ENCODE measurements at places on chromosomes 1 and 21. TPM values are rescaled to one million over a fixed set of nuclear protein-coding genes. Genes with fewer than 3 reads are reported as not detected.

- no peak for DNase-seq
Measured at GRCh38 chr1:167668108-167668507, 38.1 kb downstream of the RCSD1 start.

The KRTAP13-2 gene
- 10.0 TPM for total RNA-seq

- no peak for DNase-seq
Measured at GRCh38 chr21:14541841-14542490, 4.1 kb downstream of the SAMSN1 start.

DNA sequence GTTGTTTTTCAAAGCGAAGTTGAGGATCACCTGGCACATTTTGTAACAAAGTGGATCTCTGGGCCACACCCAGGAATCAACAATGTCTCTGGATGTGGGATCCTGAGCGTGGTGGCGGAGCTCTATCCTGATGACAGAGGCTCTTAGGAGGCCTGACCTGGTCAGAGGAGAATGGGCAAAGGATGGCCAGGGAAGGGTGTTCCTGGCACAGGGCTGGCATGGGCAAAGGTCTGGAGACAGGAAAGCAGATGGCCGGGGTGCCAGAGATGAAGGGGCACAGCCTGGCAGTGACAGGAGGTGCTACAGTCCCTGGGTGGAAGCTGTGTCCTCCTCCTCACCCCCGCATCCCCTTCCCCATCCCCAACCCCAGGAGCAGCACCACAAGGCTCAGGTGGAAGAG, 20.0 kb upstream of the MFN2 start:
- DNase-seq: no peak

GRCh38 chr21:16537501-16537900, 807.7 kb downstream of the USP25 start:
- DNase-seq: no peak

The CSRP1 gene
- total RNA-seq: 131 TPM

The DSCAM gene
- not detected for total RNA-seq

DNA sequence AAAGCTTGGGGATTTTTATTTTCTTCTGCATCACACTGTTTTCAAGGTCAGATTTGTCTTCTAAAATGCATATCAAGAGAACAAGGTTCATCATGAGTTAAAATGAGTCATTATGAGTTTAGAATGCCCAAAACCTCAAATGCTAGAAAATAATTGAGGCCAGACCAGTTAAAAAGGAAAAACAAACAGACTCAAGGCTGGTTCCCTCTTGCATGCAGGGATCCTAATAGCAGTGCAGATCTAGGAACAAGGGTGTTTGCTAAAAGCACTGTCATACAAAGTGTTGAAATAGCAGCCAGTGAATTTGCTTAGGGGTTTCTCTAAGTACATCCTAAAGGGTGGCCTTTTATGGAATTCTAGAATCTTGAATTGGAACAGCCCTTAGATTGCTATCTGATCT, 15.3 kb downstream of the BEND5 start:
- DNase-seq: no peak

The MYCL gene
- total RNA-seq: 13.7 TPM

- DNase-seq: no peak
Measured at GRCh38 chr1:43843684-43844083, 89.9 kb upstream of the ARTN start.

DNA sequence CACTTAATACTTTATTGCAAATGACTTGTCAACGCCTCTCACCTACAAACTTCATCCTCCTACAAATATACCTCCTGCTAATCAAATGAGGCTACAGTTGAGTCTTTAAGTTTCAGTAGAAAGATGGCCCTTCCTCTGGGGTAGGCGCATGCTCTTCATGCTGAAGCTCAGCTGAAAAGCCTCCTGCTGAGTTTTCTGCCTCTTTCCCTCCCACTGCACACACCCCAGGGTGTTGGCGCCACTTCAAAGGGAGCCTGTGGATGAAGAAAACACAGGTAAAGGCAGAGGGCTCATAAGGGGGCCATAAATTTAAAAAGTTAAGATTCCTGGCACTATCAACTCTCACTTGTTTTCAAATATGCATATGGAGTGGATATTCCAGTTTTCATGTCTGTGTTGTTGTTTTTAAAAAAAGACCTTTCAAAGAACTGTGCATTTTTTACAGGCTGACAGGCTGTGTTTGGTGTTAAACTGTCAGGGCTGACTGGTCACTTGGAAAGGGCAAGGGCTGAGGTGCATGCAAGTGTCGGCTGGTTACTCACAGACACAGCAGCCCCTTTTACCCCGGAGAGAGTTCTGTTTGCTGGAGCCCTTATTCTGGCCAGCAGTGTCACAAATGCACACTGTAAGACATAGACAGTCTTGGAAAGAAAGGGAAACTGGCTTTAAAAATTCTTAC, 42.9 kb upstream of the LGALS8 start:
- DNase-seq: peak; percentile 41

DNA sequence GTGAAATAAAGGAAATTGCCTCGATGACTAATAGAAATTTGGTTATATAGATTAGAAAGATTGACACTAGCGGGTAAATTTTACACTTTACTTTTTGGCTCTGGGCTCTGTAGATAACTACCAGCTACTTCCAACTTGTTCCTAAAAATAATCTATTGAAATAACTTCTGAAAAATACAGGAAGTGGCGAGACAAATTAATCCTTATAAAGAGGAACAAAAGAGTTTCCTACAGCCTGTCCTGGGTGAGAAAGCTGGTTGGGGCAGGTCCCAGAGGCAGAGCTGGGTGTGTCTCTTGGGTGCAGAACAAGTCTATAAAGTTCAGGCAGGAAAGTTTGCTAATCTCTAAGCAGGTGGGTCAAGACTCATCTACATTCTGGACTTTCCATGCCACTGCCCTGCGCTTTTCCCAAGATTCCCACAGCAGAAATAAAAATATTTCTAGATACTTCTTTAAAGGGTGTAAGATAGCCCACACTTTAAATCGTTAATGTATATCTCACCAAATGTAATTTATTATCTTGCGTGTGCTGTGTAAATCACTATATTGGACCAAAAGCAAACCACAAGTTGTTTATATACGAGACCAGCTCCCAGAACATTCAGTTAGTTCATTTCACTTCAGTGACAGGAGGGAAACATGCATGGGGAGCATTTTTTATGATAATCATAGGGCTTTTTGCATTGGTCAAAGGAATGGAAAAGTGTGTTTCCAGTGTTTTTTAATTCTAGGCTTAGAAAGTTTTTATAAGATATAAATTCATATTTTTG, 70.1 kb upstream of the NRIP1 start:
- peak; percentile 57 for DNase-seq

The FCGR2B gene
- total RNA-seq: 5.1 TPM

DNA sequence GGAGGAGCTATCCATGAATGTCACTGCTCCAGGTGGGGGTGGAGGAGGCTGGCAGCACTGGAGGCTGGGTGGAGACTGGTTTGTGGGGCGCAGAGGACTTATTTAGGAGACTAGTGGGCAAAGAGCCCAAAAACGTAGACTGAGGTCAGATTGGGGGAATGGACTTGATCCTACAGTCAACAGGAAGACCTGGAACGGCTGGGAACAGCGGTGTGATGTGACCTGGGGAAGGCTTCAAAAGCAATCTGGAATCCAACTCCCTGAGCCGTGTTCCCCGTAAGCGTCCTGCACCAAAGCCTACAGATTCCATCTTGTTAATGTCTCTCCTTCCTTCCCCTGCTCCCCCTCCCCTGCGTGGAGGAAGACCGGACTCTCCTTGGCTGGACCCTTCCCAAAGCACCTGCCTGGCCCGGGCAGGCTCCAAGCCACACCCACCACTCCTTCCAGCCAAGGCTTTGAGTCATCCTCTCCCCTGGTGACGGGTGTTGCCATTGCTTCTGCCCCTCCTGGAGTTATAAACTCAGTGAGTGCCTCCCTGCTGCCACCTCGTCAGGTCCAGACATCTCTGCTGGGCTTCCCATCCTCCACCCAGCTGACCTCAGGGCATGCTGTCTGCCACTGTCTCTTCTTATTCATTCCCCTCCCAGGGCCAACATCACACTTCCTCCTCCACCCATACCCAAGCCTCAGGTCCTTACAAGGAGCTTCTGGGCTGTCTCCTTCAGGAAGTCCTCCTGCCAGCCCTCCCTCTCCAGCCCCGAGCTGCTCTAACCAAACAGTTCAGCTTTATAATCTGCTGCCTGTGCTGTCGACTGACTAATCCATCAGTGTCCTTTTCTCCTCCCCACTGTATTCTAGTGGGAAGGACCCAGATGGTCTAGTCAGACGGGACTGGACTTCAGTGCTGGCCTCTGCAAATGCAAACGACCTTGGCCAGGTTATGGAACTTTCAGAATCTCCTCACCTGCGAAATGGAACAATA, 1.6 kb upstream of the CLSTN1 start:
- peak; percentile 96 for DNase-seq

The FCN3 gene
- total RNA-seq: 0.76 TPM

- no peak for DNase-seq
Measured at GRCh38 chr1:88472714-88473113, 211.4 kb upstream of the PKN2 start.

The MR1 gene
- 5.3 TPM for total RNA-seq

DNA sequence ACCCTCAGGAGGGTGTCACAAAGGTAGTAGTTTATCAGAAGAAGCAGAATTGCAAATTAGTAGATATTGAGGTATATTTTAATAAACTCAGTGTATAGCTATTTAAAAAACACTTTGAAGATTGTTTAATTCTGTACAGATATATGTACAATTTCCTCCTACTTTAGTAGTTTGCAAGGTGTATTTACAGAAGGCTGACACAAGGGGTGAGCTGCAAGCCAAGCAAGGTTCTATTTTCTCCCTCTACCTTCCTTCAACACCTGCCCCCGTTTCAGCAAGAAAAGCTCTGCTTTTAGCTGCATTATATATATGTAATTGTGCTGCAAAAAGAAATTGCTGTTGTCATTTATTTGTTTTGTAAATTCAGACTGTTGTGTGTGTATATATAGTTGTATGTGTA, 674.2 kb upstream of the PKN2 start:
- no peak for DNase-seq

The ISG20L2 gene
- total RNA-seq: 24.2 TPM

GRCh38 chr1:95512925-95513324, 278.9 kb downstream of the RWDD3 start:
- DNase-seq: no peak

The GSTM1 gene
- not detected for total RNA-seq

GRCh38 chr1:33268927-33269610, 12.8 kb downstream of the ZNF362 start:
- no peak for DNase-seq

GRCh38 chr1:84298328-84298683, 3.2 kb upstream of the SAMD13 start:
- DNase-seq: peak; percentile 53

DNA sequence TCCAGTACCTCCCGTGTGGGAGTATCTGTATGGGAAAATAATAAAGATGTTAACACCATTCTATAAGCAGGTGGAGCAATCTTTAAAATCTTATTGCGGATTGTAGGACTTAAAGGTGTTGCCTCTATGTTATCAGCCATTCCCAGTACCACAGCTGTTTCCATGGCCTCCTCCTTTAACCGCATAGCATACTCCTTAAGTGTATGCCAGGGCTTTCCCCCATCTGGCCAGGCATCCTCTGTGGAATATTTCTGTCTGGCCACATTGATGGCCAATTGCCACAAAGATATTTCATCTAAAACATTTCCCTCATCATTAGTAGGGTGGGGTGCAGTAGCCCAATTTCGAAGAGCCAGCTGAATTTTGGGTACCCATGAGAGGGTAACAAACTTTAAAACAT, 7.3 kb upstream of the STUM start:
- DNase-seq: no peak

- DNase-seq: no peak
Measured at GRCh38 chr1:166133276-166133841, 33.4 kb downstream of the FAM78B start.

DNA sequence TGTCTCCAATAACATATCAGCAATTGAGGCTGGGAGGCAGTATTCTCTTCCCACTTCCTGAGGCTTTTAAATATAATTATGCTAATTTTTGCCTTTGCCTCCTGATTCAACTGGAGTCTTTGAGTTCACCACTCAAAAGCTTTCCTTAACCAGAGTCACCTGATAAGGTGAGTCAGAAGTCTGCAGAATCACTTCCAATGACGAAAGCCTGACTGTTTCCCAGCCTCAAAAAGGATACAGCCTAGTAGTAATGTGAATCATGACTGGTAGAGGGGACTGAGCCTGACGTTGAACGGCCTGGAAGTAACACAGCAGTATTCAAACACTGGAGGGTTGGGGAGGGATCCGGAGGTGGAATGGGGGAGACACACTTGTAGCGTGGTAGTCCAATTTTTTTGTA, 10.4 kb upstream of the MRPL9 start:
- no peak for DNase-seq

The CGN gene
- total RNA-seq: 182 TPM

The CLIC4 gene
- 39.4 TPM for total RNA-seq

DNA sequence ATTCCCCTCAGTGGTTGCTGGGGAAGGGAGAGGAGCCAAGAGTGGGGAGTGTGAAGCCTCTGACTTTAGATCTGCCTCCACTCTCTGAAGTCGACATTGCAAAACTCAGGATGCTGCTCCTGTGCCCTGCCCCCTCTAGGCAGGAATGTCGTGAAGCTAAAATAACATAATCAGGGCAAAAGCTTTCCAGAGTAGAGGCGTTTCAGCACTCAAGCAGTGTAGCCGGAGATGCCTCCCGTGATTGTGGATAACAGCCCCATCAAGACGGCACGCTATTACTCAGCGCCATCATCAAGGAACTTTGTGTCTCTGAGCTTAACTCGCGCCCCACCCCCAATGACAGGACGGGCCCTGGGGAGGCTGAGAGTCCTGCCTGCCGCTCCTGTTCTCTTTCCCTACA, 60.0 kb downstream of the FBXO2 start:
- DNase-seq: no peak

DNA sequence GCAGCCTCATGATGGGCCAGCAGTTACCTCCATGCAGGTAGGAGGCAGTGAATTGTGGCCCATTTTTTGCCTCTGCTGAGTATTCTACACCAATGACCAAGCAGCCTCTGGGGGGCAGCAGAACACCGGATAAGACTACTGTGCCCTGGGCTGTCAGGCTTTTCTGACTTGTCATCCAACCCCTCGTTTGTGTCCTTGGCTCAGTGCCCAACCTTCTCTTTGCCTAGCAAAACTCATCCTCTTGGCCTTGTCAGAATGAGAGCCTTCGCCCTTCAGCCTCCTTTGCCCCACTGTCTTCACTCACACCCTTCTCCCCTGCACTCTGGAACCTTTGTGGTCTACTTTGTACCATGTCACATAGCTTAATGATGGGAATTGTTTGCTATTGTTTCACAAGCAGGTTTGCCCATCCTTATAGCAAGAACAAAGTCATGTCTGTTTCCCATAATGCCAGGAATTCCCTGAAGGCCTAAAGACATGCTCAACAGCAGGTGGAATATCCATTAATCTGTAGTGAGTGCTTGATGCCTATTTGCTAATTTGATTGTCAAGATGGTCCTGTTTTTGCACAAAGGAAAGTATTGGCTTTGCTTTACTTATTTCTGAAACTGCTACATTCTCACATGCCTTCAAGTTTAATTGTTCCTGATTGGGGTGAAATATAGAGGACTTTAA, 255.9 kb downstream of the HHAT start:
- peak; percentile 58 for DNase-seq

The PTPN7 gene
- 4.7 TPM for total RNA-seq

DNA sequence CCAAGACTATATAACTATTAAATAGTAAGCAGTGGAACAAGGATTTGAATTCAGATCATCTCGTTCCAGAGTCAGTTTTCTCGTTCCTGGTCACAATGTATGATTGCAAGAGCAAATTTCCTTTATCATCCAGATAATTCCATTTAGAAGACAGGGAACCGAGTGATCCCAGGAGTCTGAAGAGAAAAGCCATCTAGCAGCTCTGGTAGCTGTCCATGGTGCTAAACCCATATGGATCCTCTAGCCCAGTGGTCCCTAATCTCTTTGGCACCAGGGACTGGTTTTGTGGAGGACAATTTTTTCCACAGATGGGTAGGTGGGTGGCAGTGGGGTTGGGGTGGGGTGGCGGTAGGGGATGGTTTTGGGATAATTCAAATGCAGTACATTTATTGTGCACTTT, 229.4 kb downstream of the PTPRU start:
- DNase-seq: no peak

Measured in left colon (tissue), 2 donors.